ENCODE measurements at places on chromosomes 11 and 22.
A peak's percentile ranks its signal among the peaks of the same experiment; 100 is the strongest.

DNA sequence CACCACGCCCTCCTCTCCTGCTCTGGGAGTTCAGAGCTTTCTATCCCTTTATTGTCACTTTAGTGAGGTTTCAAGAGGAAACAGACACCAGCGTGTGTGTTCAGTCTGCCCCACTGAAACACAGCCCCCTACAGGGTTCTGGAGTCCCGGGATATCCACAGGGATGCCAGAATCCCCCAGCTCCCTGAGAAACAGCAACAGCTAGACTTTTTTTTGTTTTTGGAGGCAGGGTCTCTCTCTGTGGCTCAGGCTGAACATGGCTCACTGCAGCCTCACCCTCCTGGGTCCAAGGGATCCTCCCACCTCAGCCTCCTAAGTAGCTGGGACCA is 10.4 kb downstream of the SULT4A1 start:
- no peak for DNase-seq

DNA sequence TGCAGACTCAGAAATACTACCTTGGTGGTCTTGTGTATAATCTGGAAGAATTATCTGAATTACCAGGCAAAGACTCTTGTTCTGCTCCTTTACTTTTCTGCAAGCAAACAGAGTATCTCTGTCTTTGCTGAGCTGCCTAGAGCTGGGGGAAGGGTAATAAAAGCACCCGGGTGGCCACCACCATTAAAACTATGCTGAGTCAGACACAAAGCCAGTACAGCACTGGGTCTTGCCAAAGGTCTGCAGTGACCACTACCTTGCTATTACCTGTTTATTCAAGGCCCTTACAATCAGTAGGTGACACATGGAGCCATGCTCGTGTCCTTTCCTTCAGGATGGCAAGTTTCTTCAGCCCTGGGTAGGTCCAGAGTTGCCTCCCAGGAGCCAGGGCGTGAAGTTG is 420.6 kb upstream of the CNTN5 start:
- DNase-seq, result no peak

GRCh38 chr11:65386307-65387140 is at the start of gene FRMD8:
TSS of gene FRMD8 (plus strand) at chr11:65386637. CDS start at chr11:65387037, 400 bp downstream.
- peak; percentile 75 for DNase-seq

GRCh38 chr11:128775468-128775867 is 81.6 kb downstream of the FLI1 start:
- no peak for DNase-seq

GRCh38 chr11:57502376-57502775 is 13.1 kb downstream of the SLC43A1 start:
- no peak for DNase-seq

- DNase-seq, result no peak
Observed at GRCh38 chr11:134224710-134225664, 516 bp downstream of the VPS26B start.

GRCh38 chr22:45304971-45305370 is 4.8 kb upstream of the FAM118A start:
- no peak for DNase-seq

DNA sequence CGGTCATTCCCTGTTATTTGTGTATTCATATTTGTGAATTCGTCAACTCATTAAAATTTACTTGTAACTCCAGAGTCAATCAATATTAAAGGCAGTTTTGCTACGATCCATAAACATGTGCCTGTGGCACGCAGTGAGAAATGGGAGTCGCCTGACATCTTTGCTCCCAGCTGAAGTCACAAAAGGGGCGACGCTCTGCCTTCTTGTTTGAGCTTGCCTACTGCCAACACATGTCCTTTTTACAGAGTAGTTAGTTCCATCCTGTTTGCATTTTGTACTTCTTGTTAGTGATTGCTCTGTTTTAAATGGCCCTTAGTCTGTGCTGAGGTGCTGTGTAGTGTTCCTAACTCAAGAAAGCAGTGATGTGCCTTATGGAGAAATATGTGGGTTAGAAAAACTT is 305.3 kb downstream of the ETS1 start:
- DNase-seq, result no peak

DNA sequence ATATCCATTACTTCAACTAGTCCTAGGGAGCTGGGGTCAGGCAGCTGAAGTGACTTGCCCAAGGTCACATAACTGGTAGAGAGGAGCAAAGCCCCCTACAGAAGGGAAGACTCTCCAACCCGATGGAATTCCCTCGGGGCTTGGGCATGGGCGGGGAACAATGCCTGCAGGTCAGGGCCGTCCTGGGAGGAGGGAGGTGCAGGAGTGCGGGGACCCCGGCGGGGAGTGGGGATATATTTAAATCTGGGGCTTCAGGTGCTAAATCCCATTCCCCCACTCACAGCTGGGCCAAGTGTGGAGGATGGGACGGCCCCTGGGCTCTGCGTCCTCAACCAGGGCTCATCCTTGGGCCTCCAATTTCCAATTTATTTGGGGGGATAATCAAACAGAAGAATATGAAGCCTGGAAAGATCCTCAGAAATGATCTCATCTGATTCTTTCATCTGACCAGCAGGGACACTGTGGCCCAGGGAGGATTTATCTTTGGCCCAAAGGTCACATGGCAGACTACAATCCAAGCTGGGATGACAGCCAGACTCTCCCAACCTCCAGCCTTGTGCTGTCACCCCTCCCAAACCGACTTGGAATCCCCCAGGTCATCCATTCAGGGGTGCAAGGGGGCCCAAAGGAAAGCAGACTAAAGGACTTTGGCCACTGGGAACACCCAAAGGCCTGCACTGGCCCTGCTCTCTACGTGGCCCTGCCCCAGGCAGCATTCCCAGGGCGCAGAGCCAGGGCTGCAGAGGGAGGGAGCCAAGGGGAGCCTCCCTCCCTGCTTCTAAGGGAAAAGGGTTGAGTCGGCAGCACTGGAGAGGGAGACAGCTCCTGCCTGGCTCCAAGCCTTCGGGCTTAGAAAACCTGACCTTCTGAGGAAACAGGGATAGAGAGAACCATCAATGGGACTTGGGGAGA is 8.7 kb upstream of the C1QTNF6 start:
- DNase-seq, result no peak

DNA sequence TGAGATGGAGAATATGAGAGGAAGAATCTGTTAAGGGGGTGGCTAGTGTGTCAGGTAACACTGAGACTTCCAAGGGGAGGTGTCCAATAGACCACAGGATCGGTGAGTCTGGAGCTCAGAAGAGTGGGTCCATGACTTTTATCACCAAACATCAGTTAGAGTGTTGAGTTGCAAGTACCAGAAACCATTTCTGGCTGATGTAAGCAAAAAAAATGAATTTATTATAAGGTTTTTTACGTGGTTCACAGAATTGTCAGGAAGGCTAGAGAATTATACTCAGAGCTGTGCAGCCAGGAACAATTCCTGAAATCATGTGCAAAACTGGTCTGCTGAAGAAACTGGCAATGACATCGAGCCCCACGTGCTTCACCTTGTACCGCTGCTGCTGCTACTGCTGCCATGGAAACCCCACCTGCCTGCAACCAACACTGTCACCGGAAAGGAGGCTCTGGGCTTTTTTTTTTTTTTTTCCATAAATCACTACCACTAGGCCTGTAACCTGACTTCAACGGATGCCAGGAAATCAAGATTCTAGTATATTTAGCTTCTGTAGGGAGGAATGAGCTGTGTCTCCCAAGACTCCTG is 16.6 kb upstream of the STK33 start:
- DNase-seq, result no peak

- DNase-seq, result no peak
Observed at GRCh38 chr11:77090373-77091111, 12.1 kb upstream of the OMP start.

GRCh38 chr11:47797633-47798032 is 30.5 kb upstream of the FNBP4 start:
- no peak for DNase-seq

- DNase-seq, result no peak
Observed at GRCh38 chr11:70070706-70071105, 7.4 kb upstream of the ANO1 start.

DNA sequence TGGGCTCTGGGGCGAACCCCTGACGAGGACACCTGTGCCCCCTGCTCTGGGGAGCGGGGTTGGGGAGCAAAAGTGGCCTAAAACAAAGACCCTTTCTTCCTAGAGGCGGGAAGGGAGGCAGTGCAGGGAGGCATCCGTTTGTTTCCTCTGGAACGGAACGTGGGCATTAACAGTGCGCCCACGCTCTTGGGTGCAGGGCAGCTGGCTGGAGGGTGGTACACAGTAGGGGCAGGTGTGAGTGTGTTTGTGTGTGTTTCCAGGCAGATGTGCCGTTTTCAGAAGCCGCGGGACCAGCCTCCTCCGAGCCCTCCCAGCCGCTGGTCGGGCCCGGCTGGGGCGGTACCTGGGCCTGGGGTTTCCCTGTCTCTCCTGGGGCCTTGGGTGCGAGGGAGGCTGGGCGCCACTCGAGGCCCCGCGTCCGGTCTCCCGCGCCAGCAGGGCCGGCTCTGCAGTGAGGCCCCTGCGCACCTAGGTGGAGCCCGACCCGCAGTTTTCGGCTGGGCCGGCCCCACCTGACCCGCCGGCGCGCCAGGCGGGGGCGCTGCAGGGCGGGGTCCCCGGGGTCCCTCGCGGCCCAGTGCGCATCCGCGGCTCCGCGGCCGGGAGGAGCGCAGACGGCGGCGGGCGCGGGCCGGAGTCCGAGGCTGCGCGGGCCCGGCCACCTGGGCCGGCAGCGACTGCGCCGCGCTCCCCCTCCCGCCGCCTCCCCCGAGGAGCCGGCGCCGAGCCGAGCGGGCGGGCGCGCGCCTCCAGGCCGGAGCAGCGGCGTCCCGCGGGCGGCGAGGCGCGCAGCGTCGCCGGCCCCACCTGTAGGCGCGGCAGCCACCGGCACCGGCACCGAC is 1252.7 kb downstream of the BRD1 start:
- DNase-seq, result no peak

DNA sequence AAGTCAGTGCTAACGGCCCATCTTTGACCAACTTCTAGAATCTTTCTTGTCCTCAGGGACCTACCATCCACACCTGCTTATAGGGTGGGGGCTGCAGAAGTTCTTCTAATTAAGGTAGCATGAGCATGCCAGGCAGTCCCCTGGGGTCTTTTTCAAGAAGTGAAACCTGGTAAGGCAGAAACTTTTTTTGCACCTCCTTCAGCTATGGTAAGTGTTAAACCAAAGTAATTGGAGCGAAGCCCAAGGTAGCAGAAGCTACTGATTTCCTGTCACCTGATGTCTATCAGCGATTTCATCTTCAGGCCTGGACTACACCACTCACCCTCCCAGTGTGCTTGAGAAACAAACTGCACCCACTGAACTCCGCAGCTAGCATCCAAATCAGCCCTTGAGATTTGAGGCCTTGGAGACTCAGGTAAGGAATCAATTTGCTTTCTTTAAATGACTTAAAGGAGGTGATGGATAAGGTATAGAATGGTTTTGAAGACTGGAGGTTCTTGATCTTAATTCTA is at the start of gene MS4A1:
Gene MS4A1 (plus strand): TSS at position 317 of the 512 bp plus-strand sequence. CDS start 6,528 bp downstream, outside the sequence.
- DNase-seq, result peak; percentile 95

- DNase-seq, result no peak
Observed at GRCh38 chr22:17580441-17581031, 17.2 kb downstream of the SLC25A18 start.

- no peak for DNase-seq
Observed at GRCh38 chr11:130094614-130095013, 24.9 kb downstream of the APLP2 start.

DNA sequence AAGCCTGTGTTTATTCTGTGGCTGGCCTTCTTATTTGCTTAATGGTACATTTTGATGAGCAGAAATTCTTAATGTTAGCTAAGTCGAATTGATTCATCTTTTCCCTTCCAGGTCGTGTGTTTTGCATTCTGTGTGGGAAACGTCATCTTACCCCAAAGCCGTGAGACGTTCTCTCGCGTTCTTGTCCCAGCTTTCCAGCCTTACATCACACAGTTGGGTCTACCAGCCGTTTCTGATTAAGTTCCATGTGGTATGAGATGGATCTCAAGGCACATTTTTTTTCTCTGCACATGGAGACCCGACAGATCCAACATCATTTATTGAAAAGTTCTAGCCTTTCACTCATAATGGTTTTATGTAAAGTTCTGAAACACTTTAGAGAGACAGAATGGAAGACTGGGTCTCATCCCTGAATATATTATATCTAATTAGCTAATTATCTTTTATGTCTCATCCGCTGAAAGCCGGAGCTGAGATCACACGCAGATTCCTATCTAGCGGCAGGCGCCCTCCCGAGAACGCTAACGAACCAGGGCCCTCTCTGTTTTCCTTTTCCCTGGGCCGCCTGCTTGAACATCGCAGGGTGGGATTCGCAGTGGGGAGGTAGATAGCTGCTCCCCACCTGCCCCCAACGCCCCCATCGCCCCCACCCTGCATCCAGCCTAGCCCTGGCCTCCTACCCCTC is 1162.2 kb downstream of the BRD1 start:
- DNase-seq, result no peak

DNA sequence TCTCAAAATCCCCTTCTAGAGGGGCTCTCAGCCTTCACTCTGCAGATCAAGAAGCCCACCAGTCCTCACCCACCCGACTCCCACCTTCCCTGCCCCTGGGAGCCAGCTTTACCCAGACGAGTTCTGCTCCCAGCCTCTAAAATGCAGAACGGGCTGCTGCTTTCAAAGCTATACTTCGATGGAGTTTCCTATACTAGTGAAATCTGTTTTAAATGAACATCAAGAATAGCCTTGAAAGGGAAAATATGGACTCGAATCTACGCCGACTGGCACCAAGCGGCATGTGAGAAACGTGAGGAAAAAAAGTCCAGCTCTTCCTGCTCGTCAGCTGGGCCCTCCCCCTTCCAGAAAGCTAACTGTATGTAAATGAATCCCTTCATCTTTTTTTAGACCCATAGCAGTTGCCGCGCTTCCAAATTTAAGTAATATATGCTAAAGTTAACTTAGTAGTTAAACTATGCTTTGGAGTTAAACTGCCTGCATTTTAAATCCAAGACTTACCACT is 211.7 kb downstream of the NTM start:
- DNase-seq, result no peak

DNA sequence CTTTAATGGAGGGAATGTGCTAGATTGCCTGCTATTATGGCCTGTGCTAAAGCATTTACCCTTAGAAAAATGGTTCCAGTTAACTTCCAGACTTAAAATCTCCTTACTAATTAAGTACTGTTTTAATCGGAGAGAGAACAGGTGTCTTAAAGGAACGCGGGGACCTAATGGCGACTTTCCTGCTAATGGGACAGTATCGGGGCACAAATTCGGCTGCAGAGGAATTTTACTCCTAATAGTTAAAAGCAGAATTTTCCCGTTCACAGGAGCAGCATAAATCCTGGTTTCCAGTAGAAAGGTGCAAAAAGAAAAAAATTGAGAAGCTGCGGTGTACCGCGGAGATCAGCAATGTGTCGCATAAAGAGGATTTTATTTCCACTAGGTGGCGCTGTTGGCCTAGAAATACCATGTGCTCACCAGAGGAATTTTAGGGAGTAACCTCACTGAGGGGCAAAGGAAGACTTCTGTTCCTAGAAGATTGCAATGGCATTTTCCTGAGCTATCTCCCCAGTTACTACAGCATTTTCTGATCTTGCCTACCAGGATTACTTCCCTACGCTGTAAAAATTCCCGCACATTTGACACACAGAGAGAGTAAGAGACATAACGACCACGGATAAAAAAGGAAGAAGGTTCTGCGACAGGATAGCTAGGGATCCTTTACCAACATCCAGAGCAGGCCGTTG is 44.5 kb downstream of the ZNF280B start:
- peak; percentile 72 for DNase-seq

- no peak for DNase-seq
Observed at GRCh38 chr11:1573077-1573902, 1.2 kb upstream of the DUSP8 start.

DNA sequence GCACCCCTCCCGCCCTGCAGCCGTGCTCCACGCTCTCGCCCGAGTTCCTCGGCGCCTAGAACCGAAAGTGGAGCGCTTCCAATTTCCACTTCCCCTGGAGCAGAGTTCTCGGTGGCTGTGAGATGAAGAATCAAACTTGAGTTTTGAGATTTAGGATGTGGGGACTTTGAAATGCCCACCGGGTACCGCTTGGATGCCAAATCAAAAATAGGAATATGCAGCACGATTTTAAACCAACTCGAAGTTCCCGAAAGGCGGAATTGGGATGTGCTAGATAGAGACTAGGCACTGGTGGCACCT is 569 bp downstream of the POLA2 start:
- DNase-seq, result peak; percentile 63
